A549 treated with ZK216348 at 1 μM for 4 hours (cell line): ENCODE measurements at places on chromosomes 6 and 20. TPM values are rescaled to one million over a fixed set of nuclear protein-coding genes. Genes with fewer than 3 reads are reported as not detected.

Gene DUSP15
- 0.62 to 1.3 TPM (median 0.90 TPM) in 5 replicates for total RNA-seq

Gene CFAP61
- 0.34 to 0.82 TPM (median 0.40 TPM) in 5 replicates for total RNA-seq

Gene OR5V1
- total RNA-seq = not detected in 5 replicates

Gene TBXT
- not detected in 5 replicates for total RNA-seq

Gene WFDC2
- not detected in 5 replicates for total RNA-seq

Gene KCNQ2
- 0.39 to 0.87 TPM (median 0.57 TPM) in 5 replicates for total RNA-seq

Gene CST7
- not detected in 5 replicates for total RNA-seq

Gene FGD2
- total RNA-seq = not detected in 5 replicates

Gene HLA-DMB
- 1.1 to 2.2 TPM (median 1.8 TPM) in 5 replicates for total RNA-seq

Gene C6orf118
- 0.12 to 0.34 TPM (median 0.28 TPM) in 4 of 5 replicates, not detected in the other for total RNA-seq

Gene LAMA2
- total RNA-seq = 0.26 to 1.4 TPM (median 0.62 TPM) in 5 replicates

Gene BPIFA1
- total RNA-seq = not detected in 5 replicates

Gene GRIK2
- total RNA-seq = 0.21 to 0.57 TPM (median 0.47 TPM) in 5 replicates

Gene CLVS2
- total RNA-seq = 0.02 to 0.23 TPM (median 0.13 TPM) in 5 replicates

Gene HTR1E
- not detected in 5 replicates for total RNA-seq

Gene UST
- total RNA-seq = 2.5 to 5.0 TPM (median 3.3 TPM) in 5 replicates

Gene CST5
- total RNA-seq = not detected in 5 replicates

Gene GPX5
- not detected in 5 replicates for total RNA-seq

Gene PABPC1L
- 14.9 to 21.1 TPM (median 20.8 TPM) in 5 replicates for total RNA-seq

Gene IL17F
- not detected in 5 replicates for total RNA-seq

Gene KIF13A
- total RNA-seq = 18.9 to 22.6 TPM (median 21.8 TPM) in 5 replicates

Gene BTN1A1
- not detected in 5 replicates for total RNA-seq

Gene CDSN
- total RNA-seq = 0.11 TPM in 1 of 5 replicates, not detected in the others

Gene PBOV1
- total RNA-seq = not detected in 5 replicates

Gene SLC32A1
- total RNA-seq = not detected in 5 replicates

Gene PSMB9
- 15.8 to 24.7 TPM (median 19.0 TPM) in 5 replicates for total RNA-seq

Gene CD24
- total RNA-seq = 217 to 292 TPM (median 287 TPM) in 5 replicates

Gene PHACTR1
- 0.06 to 0.25 TPM in 2 of 5 replicates, not detected in the others for total RNA-seq

Gene SLC35A1
- total RNA-seq = 7.3 to 10.5 TPM (median 10.2 TPM) in 5 replicates

Gene SNX14
- 31.9 to 59.7 TPM (median 37.6 TPM) in 5 replicates for total RNA-seq

Gene RAB44
- 0.06 to 0.09 TPM (median 0.07 TPM) in 3 of 5 replicates, not detected in the others for total RNA-seq

Gene MAP7
- total RNA-seq = 22.2 to 29.9 TPM (median 26.3 TPM) in 5 replicates
